Putamen (tissue), 1 donor: ENCODE measurements at places on chromosomes 7 and 10.

- DNase-seq, result no peak
Observed at GRCh38 chr7:120468611-120469010, 195.6 kb downstream of the KCND2 start.

DNA sequence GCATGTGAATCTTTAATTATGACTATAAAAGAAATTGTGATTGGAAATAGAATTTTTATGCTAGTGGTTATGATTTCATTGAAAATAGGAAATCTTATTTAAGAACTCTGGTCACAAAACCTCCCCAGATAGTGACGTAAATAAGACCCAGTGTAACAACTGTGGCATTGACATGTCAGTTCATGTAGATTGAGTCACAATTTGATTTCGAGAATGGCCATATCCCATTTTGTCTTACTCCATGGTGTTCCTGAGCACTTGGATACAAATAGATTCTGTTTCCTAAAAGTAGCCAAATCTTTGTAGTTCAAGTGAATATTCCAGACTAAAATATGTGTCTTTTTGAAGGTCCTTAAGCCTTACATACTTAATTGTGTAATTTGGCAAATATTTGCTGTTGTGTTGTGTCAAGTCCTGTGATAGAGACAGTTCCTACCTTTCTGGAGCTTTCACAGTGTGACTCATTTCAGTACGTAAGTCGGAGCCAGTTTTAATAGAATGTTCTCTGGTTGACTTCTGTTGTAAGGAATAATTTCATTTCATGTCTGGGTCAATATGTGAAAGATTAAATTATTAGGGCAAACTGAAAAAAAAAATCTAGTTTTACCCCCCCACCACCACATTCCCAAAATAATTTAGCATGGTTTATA, 37.1 kb upstream of the TOMM7 start:
- DNase-seq, result no peak

DNA sequence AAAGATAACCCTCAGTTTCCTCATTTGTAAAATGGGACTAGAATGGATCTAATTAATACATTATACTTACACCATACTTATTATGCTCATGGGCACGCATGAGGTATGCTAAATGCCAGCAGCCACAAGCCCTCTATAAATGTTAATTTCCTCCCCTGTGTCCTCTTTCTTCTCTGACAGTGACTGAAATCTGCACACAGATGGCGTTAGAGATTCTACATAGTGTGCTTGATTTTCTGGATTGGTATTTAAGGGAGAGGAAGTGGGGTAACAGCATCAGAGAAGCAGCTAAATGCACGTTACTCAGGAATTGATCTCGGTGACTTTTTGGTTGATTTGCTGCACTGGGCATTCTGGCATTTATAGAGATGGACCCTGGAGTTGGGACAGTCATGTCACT, 568.5 kb downstream of the CALN1 start:
- DNase-seq, result no peak

DNA sequence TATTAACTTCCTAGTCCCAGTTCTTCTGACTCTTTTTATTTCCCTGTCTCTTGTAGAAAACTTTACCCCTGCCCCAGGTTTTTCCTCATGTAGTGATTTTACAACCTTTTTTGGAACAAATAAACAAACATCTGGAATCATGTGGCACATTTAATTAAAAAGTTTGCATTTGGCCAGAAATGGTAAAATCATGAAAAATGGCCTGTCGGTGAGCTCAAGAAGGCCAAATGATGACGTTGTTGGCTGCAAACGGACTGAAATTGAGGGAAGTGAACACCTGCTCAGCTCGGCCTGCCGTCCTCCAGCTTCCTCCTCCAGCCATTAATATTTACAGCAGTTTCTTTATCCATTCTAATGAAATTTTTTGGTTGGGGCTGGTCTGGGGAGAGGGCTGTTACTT, 902.8 kb downstream of the LRMDA start:
- no peak for DNase-seq

DNA sequence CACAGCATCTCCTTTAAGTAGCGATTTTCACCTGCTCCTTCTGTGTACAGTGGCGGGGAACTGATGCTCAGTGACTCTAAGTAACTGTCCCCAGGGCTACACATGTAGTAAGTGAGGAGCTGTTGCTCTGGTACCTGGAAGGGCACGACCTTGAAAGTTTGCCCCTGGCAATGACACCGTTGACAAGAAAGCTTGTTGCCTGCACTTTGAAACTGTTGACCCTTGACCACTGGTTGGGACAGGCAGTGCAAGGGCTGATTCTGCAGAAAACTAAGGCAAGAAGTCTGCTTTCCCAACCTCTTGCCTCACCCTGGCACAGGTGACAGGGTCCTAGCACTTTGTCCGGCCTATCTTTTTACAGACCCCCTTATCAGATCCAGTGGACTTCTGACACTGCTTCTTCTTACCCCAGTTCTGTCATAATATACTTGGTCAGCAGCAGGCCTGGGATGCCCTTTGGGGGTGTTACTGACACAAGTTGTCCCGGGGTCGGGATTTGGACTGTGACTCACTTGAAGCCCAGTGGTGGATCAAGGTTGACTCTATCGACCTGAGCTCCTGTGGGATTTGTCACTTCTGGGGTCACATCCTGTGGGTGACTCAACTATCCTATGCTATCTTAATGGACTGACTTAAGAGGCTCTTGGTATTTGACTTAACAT, 5.8 kb downstream of the ACSL5 start:
- DNase-seq, result no peak

GRCh38 chr10:102872163-102872562, 2.9 kb downstream of the AS3MT start:
- no peak for DNase-seq

DNA sequence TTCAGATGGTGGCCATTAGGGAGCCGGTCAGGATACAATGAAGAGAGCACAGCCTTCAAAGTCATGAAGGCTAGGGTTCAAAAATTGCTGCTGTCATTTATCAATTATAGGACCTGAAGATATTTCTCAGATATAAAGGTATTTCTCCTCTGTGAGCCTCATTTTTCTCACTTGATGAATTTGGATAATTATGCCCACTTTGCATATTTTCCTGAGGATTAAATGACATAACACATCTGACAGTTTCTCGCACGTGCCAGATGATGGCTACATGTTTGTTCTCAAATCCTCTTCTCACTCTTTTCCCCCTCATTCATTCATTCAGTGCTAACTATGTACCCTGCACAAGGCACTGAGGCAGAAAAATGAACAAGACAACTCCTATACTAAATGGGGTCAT, 391.6 kb downstream of the INHBA start:
- DNase-seq, result no peak

GRCh38 chr10:67119651-67120050, 193.8 kb downstream of the LRRTM3 start:
- peak; percentile 44 for DNase-seq

- no peak for DNase-seq
Observed at GRCh38 chr10:128712661-128713400, 586.6 kb upstream of the MKI67 start.

DNA sequence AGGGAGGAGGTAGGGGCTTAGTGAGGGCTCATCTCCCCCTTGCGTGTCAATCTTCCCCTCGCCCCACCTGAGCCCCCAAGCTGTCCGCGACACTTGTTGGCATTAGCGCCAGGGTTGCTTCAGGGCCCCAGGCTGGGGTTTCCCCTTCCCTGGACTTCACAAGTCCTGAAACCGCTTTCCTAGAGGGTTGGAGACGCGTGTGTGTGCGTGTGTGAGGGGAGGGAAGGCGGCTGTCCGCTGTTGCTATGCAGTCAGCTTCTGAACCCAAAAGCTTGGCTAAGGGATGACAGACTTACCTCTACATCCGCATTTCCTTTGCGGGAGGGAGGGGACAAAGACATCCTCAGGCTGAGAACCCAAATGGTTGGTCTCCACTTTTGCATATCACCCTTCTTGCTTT, 803 bp downstream of the GOLGA7B start:
- DNase-seq, result no peak
